ENCODE measurements at places on chromosomes 6 and 20.

- DNase-seq, result peak; percentile 52
Measured at GRCh38 chr6:142819603-142820337, 125.2 kb downstream of the HIVEP2 start.

DNA sequence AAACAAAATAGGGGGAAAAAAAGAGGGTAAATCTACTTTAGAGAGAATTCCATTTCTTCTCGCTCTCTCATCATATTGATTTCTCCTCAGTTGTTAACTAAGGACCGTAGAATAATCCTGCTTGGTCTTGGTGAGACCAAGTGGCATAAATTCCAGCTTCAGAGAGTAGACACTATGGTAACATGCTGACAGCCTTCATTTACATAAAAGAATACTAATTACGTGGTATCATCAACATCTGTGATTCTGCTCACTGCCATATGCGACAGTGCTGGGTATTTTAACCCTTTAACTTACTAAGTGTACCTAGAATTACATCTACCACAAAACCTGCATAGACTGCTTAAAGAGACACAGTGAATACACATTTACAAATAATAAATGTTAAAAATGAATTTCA, 27.1 kb downstream of the TOMM6 start:
- no peak for DNase-seq

GRCh38 chr6:20916086-20916485, 381.8 kb downstream of the CDKAL1 start:
- DNase-seq, result no peak

DNA sequence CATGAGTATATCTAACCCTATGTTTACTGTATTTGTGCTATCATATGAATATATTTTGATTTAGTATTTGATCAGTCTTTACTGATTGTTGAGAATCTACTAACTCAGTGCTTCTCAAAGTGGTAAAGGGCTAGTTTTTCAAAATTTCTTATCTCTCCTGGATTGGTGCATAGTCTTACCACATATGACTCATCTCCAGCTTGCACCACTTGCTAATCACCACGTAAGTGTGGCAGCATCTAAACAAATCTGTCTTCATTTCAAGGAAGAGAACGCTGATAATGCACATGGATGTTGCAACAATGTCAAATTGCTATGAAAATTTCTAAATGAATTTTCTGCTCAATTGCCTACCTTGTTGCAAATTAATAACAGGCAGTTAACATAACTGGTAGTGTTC, 299.5 kb downstream of the PAX1 start:
- DNase-seq, result no peak

DNA sequence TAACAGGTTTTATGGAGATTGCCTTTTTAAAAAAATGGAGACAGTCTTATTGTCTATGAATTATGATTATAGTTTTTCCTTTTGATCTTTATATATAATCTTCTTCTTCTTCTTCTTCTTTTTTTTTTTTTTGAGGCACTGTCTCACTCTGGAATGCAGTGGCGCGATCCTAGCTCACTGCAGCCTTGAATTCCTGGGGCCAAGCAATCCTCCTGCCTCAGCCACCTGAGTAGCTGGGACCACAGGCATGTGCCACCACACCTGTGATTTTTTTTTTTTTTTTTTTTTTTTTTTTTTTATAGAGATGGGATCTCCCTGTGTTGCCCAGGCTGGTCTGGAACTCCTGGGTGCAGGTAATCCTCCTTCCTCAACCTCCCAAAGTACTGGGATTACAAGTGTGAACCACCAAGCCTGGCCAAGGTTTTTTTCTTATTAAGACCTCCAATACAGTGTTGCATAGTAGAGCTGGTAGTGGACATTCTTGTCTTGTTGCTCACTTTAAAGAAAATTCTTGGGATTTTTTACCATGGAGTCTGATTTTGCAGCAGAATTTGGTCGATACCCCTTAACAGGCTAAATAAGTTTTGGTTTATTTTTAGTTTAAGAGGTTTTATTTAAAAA, 46.5 kb downstream of the STK4 start:
- no peak for DNase-seq

DNA sequence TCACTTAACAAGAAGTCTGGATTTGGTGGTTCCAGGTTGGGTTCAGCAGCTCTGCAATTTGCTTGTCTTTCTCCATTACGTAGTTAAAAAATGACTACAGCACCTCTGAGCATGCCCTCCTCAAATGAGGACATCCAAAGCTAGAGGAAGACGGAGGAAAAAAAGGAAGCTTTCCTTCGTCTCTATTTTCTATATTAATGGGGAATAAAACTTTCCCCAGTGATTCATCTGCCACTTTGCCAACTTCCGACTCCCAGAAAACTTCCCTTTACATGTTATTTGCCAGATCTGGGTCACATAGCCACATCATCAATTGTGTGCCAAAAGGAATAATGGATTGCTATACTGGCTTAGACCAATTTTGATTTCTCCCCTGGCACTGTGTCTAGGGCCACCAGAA, 69.5 kb downstream of the ZFAND3 start:
- no peak for DNase-seq

GRCh38 chr20:6920991-6921613, 153.6 kb downstream of the BMP2 start:
- DNase-seq, result no peak

GRCh38 chr20:13855613-13856012, 70.8 kb downstream of the NDUFAF5 start:
- no peak for DNase-seq

DNA sequence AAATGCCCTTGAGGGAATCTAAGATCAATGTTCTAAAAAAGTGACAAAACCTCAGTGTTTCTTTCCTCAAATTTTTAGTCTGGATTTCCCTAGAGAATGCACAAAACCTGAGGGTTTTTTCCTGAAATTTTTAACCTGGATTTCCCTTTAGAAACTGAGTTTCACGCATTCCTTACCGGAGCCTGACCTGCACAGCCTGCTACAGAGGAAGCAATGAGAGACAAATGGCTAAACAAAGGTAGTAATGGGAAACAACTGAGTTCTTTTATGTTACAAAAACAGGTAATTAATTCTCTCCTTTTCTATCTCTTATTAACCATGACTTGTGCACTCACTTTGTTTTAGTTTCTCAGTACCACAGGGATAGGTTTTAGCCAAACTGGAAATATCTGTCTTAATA, 281.7 kb upstream of the NT5E start:
- no peak for DNase-seq

All from CD4-positive, alpha-beta memory T cell (primary cell).